GM13977 (cell line): ENCODE measurements at places on chromosomes 3 and 15.

DNA sequence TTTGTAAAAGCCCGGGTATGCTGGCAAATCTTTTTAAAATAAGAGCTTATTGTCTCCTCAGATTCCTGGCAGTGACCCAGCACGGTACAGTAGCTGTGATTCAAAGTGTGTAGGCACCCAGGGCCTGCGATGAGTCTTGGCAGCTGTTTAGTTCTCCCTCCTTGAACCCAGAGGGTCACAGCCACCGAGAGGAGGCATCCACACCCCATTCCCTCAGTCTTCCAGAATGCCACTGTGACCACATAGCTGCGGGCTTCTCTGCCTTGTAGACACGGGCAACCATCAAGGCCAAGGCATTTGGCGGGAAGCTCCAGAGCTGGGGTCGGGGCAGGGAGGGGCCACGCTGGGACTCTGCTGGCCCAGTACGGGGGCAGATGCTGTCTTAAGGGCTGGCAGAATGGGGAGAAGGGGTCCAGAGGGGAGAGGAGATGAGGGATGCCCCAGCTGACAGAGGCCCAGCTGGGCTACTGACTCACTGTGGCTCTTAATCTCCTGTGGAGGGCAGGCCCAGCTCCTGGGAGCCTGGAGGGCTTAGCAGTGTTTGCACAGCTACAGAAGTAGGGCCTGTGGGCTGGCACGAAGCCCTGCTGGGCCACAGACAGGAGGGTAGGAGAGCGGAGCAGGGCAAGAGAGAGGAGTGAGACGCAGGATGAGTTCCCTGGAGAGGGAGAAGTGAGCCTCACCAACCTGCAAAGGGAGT lies 68.8 kb upstream of the DLG1 start:
- no peak for DNase-seq

DNA sequence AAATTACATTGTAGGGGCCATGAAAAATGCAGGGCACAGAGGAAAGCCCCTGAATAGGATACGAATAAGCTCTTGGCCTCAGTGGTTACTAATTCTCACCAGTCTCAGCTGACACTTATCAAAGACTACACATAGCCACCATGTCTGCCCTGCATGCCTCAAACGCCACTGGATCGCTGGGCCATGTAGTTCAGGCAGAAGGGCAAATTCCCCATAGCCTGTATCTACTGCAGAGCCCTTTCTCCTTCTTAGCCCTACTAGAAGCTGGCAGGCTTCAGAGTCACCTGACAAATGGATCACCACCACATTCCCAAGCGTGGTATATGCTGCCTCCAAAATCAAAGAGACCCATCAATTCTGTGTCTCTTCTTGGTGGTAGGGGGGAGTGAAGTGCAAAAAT lies 177.4 kb downstream of the MINAR1 start:
- DNase-seq, result no peak

DNA sequence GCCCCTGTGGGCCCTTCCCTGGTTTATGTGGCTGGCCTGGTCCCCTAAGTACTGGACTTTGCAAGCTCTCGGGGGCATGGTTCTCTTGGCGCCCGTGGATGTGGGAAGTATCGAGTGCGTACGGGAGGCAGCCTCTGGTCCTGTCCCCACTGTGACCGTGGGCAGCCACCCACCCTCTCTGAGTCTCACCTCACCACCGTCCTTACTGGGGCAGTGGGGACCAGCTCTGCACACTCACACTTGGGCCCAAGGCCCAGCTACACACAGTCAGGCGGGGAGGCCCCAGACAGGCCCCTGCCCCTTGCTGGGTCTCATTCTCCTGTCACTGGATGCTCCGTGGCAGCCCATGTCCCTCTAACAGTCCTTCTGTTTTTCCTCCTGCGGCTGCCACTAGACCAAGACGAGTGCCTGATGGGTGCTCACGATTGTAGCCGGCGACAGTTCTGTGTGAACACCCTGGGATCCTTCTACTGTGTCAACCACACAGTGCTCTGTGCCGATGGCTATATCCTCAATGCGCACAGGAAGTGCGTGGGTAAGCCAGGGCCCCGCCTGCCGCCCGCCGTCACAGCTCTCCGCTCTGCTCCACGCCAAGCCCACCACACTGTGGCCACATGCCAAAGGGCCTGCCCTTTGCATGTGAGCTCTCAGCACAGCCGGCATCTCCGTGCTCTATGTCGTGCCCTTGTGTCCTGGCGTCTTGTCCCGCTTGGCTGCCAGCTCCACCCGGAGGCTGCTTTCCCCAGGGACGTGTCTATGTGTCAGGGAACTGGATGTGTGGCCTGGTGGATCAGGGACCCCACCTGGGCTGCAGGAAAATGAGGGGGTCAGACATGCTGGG lies 72.7 kb downstream of the FBLN2 start:
- DNase-seq, result no peak

- no peak for DNase-seq
These were observed 9.2 kb upstream of the ACAN start for GRCh38 chr15:88794001-88794400.

DNA sequence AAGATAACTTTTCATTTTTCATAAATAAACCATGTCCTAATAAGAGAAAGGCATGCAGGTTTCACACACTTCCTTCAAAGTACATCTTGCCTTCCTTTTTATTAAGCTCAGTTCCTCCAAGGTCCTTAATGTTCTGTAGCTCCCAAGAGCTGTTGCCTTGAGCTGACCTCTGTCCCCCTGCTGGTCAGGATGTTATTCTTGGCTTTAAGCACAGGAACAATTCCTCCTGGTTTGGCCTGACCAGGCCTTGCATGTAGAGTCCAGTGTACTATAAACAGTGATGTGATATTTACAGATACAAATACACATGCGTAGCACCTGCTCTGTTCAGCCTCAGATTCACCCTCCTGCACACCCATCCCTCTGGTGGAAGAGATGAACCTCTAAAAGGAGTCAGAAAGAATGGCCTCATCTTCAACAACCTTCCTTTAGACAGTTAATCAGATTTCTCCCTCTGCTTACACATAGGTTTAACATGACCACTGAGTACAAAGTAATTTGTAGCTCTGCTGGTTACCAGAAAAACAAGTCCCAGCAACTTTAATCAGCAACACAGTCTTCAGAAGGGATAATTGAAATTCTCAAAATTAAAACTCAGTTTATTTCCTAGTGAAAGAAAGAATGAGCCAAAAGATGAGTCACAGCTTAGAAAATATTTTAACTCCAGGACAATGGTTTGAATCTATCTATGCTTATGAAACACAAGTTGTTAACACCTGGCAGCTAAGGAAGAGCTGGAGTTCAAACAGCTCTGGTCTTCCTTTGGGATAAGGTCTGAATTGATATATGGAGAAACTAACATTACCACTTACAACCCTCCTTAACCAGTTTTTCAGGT lies 46.5 kb downstream of the PTPN9 start:
- no peak for DNase-seq

GRCh38 chr3:4587838-4588105 lies 94.6 kb downstream of the ITPR1 start:
- no peak for DNase-seq

DNA sequence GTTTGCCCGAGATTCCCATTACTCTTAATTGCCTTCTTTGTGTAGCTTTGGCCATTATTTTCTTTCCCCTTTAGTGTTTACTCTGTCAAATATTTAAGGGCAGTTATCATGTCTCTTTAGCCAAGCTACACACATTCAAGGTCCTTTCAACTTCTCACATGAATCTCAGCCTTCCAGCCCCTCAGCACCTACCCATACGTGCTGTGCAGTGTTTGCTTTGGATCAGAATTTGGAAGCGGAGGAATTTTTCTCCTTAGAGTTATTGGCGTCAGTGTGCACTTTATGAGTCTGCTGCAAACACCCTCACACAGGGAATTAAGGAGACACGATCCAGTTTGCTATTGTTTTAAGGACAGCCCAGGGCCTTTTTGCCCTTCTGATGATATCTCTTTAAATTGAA lies 231.6 kb downstream of the CACNA2D3 start:
- DNase-seq, result no peak

- no peak for DNase-seq
These were observed 196.0 kb downstream of the ADAMTS9 start for GRCh38 chr3:64491843-64492242.

DNA sequence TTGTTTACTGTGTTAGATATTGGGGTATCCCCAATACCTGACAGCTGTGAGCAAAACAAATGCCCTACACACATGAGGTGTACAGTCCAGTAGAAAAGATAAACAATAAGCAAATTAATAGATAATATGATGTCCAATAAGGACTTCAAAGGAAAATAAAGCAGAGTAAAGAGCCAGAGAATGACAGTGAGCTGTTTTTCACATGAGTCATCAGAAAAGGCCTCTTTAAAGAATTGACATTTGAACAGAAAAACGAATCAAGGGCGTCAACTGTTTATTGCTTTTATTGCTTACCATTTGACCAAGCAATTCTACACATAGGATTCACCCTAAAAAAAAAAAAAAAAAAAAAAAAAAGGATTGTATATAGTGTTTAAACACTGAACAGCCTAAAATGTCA lies 96.6 kb upstream of the FLNB start:
- DNase-seq, result no peak

DNA sequence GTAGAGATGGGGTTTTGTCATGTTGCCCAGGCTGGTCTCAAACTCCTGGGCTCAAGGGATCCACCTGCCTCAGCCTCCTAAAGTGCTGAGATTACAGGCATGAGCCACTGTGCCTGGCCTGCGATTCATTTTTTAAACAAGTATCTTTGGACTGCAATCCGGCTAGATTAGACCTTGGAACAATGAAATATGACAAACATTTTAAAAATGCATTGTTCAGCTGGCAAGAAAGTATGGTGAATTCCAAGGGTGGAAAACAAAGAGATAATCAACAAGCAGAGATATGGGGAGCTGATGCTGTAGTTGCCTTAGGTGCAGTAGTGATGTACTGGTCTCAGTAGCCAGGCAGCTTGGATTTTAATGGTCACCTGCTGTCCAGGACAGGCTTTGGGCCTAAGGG lies 95.8 kb upstream of the GOLGA8J start:
- DNase-seq, result no peak

DNA sequence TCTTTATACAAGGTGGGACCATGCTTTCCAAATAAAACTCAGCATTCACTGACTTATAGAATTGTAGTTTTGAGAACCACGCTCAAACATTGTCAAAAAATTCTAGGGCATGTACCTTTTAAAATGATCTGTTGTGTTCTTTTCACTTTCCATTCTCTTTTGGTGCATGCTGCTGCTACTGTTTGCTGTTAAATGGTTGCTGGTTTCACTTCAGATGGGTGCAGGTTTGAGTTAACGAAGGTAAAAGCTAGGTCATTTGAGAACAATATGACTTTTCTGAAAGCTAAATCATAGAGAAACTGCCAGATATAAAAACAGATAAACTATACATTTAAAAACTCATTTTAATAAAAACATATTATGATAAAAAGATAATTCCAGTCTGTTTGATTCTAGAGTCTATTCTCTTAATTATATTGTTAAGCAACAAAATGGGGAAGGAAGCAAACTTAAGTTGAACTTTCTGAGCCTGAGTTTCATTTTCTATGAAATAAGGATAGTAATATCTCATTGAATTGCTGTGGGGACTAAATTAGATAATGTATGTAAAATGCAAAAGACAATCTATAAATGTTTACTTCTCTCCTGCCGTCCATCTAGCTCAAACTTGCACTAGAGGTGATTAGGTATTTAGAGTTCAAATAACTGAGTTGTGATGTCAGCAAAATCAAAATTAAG lies 82.4 kb downstream of the OXSM start:
- DNase-seq, result peak; percentile 36

GRCh38 chr15:101841656-101842055 lies 29.7 kb downstream of the OR4F15 start:
- DNase-seq, result no peak

DNA sequence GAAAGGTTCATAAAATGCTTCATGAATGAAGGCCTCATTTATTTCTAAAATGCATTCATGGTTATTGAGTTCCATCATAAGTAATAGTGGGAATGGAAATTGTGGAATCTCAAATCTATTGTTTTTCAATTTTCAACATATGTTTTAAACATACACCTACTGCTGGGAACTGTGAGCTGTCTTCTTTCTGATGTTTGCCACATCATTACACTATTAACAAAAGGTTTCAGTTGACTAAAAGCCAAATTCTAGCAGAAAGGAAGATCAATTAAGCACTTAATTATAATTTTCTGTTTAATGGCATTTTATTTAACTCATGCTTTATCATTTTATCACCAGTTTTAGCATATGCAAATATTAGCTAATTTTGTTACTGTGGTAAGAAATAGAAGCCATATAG lies 13.8 kb upstream of the TBC1D23 start:
- no peak for DNase-seq

- no peak for DNase-seq
These were observed 68.7 kb upstream of the MB21D2 start for GRCh38 chr3:192986379-192986778.

DNA sequence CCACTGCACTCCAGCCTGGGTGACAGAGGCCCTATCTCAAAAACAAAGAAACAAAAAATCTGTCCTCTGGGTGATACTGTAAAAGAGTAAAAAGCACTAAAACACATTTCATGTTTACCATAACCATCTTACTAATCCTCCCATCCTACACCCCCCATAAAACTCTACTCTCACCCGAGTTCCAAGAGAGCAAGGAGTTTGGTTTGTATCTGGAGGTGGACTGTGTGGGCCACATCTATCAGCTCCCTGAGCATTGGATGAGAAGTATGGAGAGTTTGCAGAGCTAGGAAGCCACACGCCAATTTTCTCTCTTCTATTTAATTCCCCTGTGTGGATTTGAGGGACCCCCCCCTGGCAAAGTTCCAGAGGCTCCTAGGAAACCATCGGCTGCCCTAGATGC lies 80.0 kb downstream of the ATP10A start:
- DNase-seq, result no peak

GRCh38 chr3:157542711-157543500 lies 39.7 kb upstream of the VEPH1 start:
- DNase-seq, result no peak

DNA sequence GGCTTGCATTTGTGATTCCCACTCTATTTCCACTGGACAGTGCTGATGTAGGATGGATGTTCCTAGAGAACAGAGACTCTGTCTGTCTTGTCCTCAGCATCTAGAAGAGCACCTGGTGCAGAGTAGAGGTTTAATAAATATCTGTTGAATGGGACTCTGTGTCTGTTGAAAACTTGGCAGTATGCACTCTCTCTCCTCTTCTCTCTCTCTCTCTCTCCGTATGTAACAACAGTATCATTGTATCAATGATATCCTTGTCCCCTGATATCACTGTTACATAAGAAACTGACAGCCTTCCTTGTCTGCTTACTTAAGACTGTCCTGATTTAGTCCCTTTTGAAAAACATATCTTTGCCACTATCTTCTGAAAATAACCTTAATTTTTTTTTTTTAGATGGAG lies 24.3 kb upstream of the MGLL start:
- DNase-seq, result no peak
